ENCODE measurements at places on chromosomes 3 and 15.
A peak's percentile ranks its signal among the peaks of the same experiment; 100 is the strongest.

DNA sequence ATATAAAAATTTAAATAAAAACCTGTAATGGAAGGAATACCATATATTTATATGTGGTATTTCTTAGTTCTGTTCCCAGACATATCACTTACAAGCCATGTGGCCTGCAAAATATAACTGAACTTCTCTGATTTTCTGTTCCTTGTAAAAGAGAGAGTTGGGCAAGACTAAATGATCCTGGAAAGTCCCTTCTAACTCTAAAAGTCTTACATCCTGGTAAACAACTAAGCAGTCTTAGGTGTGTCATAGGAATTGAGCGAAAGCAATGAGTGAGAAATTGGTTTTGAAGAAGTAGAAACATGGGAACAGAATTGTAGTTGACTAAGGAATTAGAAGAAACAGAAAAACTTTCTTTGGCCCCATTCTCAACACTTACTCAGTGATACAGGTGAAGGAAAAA is 25.3 kb upstream of the IL20RB start:
- H3K4me1 ChIP-seq: 0 out of 2 replicates have a peak, but pooled peaks cover 2% of the 10 kb centered on the region
- no peaks in the 10 kb centered on the region for H3K27me3 ChIP-seq
- H3K36me3 ChIP-seq: peaks cover 10% of the 10 kb centered on the region

DNA sequence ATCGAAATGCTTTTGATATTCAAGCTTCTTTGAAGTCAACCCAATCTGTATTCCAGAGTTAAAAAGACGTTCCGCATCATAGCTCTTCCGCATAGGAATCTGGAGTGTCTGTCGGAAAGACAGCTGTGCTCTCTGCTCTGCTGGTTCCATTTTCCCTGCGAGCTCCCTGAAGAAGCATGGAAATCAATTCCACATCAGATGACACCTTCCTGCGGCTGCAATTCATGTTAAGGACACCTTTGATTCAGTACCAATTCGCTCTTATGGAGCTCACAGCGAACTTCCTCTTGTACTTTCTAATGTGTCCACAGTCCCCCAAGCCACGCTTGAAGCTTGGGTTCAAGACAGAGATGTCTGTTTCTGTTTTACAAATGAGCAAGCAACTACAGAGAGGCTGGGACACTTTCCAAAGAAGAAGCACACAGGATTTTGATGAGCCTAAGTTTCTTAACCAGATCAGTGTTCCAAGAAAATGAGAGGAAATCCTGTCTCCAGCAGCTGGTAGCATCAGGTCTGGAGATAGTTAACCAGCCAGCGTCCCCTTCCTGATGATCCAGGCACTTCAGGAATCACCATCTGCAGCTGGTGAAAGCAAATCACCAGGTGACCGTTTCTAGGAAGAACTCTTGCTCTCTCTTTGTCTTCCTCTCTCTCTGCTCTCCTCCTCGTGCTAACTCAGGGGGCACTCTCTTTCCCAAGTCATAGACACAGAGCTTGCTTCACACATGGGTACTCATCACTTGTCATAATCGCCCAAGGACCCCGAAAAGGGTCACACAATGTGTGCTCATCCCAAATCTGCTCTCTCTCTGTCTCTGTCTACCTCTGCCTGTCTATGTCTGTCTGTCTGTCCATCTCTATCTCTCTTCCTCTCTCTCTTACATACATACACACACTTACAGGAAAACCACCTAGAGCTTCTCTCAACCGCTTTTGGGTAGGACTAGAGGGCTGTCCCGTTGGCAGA is 281.8 kb downstream of the FAM43A start:
- no peak overlapping the region for H3K27ac ChIP-seq
- H3K4me1 ChIP-seq: no peaks in the 10 kb centered on the region
- H3K4me3 ChIP-seq: no peak overlapping the region

DNA sequence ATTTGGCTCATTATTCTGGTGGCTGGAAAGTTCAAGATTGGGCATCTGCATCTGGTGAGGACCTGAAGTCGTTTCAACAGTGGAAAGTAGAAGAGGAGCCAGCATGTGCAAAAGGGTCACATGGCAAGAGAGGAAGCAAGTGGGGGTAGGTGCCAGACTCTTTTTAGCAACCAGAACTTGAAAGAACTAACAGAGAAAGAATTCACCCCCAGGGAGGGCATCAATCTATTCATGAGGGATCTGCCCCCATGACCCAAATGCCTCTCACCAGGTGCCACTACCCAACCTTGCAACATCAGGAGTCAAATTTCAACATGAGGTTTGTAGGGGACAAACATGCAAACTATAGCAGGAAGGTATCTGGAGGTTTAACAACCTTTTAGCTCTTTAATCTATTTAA is 10.3 kb upstream of the RYK start:
- no peak overlapping the region for H3K27ac ChIP-seq
- H3K27me3 ChIP-seq: no peaks in the 10 kb centered on the region
- no peak for DNase-seq

DNA sequence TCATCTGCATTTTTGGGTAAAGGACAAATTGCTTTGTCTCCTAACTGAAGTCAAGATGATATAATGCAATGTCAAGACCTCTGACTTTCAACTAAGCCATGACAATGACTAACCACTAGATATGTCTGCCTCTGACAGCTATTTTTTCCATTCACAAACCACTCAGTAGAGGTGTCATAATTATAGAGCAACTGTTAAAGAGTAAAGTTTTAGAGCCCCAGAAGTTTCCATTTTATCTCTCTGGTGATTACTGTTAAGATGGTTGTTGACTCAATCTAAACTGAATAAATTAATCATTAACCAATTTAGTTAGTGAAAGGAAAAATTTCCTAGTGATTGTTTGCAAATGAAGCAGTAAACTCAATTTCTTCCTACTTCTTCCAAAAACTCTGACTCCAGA is 779.9 kb downstream of the GRM7 start:
- no peaks in the 10 kb centered on the region for H3K36me3 ChIP-seq
- no peak for DNase-seq
- H3K27me3 ChIP-seq: no peaks in the 10 kb centered on the region
- H3K4me1 ChIP-seq: no peaks in the 10 kb centered on the region

DNA sequence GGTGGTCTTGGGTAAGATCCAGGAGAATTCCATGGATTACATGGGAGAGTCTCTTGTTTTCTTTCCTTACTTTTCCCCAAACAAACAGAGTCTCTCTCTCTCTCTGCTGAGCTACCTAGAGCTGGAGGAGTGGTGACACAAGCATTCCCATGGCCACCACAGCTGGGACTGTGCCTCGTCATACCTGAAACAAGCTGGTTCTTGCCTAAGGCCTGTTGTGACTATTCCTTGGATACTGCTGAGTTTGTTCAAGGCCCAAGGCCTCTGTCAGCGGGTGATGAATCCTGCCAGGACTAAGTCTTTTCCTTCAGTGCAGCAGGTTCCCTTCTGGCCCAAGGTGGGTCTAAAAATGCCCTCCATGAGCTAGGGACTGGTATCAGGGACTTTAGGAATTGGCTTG is 378.1 kb upstream of the ZNF385D start:
- H3K27me3 ChIP-seq: no peaks in the 10 kb centered on the region
- no peak for DNase-seq
- H3K4me3 ChIP-seq: no peak overlapping the region
- no peak overlapping the region for H3K27ac ChIP-seq
- H3K4me1 ChIP-seq: no peaks in the 10 kb centered on the region

DNA sequence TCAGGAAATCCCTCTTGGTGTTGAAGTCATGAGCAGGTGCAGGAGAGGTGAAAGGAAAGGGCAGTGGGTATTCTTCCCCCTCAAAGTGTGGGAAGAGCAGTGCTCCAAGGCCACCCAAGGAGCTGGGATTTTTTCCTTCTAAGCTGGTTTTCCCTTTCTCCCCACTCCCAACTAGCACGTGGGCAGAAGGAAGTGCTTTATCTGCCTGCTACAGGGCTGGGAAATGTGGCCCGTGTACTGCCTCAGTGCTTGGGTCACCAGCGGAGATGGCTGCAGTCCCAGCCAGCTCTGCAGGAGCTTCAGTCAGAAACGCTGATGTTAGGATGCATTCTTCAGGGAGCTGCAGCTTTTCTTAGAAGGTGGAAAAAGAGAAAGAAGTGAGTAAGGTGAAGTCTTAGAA is 99.2 kb downstream of the CACNA1D start:
- H3K27me3 ChIP-seq: no peaks in the 10 kb centered on the region
- H3K4me1 ChIP-seq: no peaks in the 10 kb centered on the region
- no peak overlapping the region for H3K4me3 ChIP-seq
- DNase-seq: no peak

GRCh38 chr3:172675441-172676193 is 35.2 kb downstream of the NCEH1 start:
- peaks cover 16% of the 10 kb centered on the region for H3K4me1 ChIP-seq
- H3K4me3 ChIP-seq: no peak overlapping the region
- no peaks in the 10 kb centered on the region for H3K36me3 ChIP-seq

GRCh38 chr3:16325850-16326249 is 60.8 kb downstream of the OXNAD1 start:
- no peak for DNase-seq
- H3K36me3 ChIP-seq: peaks cover 52% of the 10 kb centered on the region
- peaks cover 6% of the 10 kb centered on the region for H3K4me1 ChIP-seq
- no peaks in the 10 kb centered on the region for H3K27me3 ChIP-seq
- H3K4me3 ChIP-seq: no peak overlapping the region
- no peak overlapping the region for H3K27ac ChIP-seq

GRCh38 chr3:42119561-42120355 is 28.6 kb downstream of the TRAK1 start:
- H3K27ac ChIP-seq: no peak overlapping the region
- H3K36me3 ChIP-seq: no peaks in the 10 kb centered on the region
- no peak for DNase-seq
- H3K27me3 ChIP-seq: no peaks in the 10 kb centered on the region
- no peak overlapping the region for H3K4me3 ChIP-seq

- no peaks in the 10 kb centered on the region for H3K27me3 ChIP-seq
- H3K4me3 ChIP-seq: no peak overlapping the region
- DNase-seq: no peak
- peaks cover 13% of the 10 kb centered on the region for H3K4me1 ChIP-seq
- H3K36me3 ChIP-seq: no peaks in the 10 kb centered on the region
- H3K27ac ChIP-seq: 0 out of 2 replicates have a peak overlapping the region, but pooled peaks have one; percentile 33
Measured at GRCh38 chr15:39154227-39154638, 426.6 kb upstream of the THBS1 start.

All from IMR-90 (cell line).